ENCODE measurements at places on chromosomes 4 and X.

DNA sequence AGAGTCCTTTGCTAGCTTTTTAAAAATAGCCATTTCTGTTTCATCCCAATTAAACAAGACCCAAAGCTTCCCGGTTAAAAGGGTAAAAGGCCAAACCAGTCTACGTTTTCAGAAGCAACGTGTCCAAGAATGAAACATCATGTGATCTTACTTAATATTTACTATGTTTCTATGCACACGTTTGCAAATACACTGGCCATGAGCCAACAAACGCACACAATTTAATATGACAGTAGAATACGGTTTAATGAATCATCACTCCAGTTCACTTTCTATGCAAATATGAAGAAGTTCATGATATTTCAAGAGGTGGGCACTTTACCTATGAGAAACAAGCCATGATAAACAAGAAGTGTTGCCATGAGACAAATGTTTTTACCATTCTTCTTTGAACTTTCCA is 4.3 kb downstream of the NR0B1 start:
- no peak for DNase-seq

DNA sequence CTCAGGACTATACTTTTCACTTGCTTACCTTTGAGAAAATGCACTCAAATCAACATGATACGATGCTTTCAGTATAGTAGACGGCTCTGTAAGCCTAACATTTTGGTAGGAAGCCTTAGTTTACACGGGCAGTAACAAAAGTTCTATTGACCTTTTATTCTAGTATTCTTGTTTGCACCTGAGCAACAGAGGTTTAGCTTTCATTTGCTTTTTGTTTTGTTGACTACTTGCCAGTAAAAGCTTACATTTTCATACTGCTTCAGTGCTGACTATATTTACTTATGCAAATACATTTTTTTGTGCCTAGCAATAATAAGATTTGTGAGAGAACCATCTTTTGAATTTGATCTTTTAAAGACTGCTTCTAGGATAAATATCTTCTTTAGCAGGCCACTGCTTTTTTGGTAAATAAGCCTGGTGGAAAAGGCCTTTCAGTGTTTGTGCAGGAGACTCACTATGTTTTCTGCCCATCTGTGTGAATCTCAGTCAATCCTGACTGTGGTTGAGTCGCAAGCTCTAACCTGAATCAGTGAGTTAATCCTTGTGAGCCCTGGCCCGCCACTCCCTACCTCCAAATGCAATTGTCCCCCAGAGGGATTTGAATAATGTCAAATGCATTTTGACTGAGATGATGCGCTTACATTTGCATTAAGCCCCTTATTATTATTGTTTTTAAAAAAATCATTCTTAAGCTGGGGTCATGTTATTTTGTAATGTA is 21.9 kb downstream of the FHIP1A start:
- no peak for DNase-seq

- no peak for DNase-seq
Observed at GRCh38 chr4:610411-611261, 14.7 kb upstream of the PDE6B start.

DNA sequence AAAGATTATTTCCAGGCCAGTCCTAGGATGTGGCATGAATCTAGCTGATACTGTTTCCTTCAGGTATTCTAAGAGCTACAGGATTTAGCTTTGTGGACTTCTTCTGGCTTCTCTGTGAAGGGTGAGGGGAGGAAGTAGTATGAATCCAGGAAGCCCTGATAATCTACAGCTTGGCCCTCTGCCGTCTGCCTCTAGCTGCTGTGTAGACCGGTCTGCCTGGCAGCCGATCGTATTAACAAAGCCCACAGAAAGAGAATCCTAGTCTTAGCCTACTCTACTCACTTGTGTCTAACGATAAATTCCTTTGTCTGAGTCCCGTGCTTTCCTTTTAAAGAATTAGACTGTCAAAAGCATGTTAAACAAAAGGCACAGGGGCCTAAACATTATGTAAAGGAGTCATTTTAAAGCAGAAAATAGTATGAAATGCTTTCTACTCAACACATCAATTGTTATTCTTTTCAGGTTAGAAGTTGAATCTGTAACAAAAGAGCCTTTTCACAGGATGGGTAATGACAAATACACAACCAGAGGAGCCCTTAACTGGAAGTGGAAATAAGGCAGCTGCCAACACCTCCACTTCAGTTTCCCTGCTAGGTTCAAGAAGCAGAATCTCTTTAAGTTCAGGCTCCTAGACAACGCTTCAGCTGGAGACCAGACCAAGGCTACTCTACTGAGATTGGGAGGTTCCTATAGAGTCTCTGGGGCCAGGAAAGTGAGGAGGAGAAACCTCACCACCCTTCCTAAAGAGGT is 48.9 kb upstream of the UCP1 start:
- DNase-seq: no peak

- no peak for DNase-seq
Observed at GRCh38 chrX:77565278-77565677, 118.1 kb downstream of the FGF16 start.

GRCh38 chr4:13355111-13355880 is 128.8 kb downstream of the RAB28 start:
- DNase-seq: no peak

GRCh38 chr4:40283968-40284367 is 51.2 kb upstream of the CHRNA9 start:
- DNase-seq: peak; percentile 81

DNA sequence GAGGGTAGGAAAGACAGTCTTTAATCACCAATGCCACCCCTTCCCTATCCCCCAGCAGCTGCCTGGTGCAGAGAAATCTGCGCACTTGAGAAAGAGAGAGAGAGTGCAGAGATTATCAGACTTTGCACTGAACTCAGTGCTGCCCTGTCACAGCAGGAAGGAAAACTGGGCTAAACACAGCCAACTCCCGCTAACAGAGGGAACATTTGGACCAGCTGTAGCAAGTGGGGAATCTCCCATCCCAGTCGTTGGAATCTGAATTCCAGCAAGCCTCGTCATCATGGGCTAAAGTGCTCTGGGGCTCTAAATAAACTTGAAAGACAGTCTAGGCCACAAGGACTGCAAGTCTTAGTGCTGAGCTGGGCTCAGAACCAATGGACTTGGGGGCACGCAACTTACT is 168.7 kb downstream of the DLG3 start:
- DNase-seq: no peak

GRCh38 chr4:87622303-87622702 is 14.0 kb downstream of the DSPP start:
- DNase-seq: no peak

GRCh38 chr4:77881460-77882295 is 19.0 kb downstream of the MRPL1 start:
- DNase-seq: no peak

- DNase-seq: no peak
Observed at GRCh38 chr4:111930659-111931058, 214.6 kb upstream of the FAM241A start.

DNA sequence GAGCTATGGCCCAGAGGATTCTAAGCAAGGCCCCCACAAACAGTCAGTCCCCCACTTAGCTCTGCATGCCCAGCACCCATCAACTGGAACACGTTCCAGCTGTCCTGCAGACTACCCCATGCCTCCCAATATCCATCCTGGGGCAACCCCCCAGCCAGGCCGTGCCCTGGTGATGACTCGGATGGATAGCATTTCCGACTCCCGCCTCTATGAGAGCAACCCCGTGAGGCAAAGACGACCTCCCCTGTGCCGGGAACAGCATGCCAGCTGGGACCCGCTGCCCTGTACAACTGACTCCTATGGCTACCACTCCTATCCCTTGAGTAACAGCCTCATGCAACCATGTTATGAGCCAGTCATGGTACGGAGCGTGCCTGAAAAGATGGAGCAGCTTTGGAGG is 32.0 kb downstream of the LAS1L start:
- no peak for DNase-seq

DNA sequence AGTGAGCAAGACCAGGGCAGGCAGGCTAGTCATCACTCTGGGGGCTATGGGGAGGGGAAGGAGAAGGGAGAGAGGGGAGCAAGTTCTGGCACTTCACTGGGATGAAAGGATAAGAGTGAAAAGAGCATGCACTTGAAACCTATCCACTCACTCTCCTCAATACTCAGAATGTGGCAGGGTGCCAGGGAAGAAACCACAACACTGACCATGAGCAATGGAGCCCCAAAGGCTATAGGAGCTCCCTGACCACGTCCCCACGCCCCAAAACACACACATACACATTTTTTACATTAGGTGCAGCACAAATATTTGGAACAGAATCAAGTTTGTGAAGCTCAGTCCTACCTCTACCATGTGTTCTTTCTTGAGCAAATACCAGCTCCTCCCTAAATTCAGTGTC is 132.2 kb downstream of the IDS start:
- DNase-seq: no peak

- no peak for DNase-seq
Observed at GRCh38 chrX:111519215-111519614, 7.8 kb downstream of the SERTM2 start.

DNA sequence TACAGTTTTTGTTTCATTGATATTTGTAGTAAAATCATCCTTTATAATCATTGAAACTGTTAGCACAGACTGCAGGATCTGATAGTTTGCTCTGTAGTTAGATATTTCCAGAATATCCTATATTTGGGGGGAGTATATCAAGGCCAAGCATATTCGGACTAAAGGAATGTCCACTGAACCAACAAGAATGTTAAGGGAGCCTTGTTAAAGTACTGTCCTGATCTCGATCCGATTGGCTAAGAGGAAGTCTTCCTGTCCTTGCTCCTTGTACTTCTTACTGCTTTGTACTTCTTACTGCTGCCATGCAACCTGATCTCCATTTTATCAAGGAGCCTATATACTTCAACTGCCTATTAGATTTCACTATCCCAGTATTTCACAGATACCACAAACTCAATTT is 449.3 kb downstream of the RPA4 start:
- DNase-seq: no peak

DNA sequence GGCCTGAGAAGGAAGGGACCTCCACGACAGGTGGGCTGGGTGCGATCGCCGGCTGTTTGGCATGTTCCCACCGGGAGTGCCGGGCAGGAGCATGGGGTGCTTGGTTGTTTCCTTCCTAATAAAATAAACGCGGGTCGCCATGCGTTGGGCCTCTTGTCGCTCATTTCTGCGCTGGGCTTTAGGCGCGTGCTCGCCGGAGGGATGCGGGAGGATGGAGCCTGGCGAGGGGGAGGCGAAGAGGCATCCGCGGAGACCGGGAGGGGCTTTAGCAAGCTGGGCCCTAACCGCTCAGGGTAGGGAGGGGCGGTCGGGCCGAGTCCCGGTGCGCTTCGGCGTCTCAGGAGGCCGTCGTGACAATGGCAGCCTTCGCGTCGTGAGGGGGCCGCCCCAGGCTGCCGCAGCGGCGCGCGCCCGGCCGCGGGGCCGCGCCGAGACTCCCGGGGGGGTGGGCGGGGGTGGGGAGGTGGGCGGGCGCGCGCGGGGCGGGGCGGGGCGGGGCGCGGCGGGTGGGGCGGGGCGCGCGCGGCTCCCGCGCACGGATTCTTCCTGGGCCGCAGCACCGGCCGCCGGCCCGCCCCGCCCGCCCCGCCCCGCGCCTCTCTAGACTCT is 476 bp upstream of the GDI1 start:
- DNase-seq: peak; percentile 42

DNA sequence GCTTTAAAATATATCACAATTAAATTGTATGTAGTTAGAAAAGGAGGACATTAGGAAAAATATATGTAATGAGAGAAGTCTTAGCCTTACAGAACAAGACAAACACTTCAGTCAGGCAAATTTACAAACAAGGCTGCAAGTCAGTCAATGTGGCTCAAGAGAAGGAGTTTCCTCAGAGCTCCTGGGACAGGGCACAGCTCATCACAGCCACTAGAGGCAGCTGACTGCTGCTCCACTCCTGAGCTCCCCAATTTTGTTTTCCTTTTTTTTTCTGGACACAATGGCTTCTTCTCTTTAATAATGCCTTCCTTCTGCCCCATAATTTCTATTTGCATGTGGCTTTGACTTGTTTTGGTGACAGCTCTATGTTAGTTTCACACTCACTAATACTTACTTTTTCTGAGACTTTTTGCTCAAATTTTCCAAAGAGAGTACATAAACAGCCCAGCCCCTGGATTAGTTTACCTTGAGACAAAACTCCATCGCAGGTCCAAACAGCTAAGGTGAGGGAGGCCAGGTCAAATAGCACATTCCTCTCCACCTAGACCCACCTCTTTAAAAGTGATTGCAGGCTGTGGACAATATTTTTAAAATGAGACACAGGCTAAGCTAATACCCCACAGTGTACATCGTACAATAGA is 850.4 kb upstream of the FRG1 start:
- no peak for DNase-seq

DNA sequence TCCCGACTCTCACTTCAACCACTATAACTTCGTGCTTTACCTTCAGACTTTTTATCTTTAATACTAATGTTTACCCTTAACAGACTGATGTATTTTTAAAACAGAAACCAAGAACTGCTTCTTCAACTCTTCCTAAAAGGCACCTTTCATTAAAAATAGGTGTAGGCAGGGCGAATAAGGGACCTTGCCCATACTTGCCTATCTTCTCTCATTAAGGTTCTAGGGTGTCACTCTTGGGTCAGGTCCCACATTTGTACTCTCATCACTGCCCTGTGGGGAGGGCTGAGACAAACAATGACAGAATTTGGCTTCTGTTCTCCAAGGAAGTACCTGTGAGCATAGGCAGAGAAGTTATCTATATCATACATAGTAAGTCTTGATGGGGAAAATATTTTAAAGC is 69.7 kb downstream of the ANKRD50 start:
- no peak for DNase-seq

DNA sequence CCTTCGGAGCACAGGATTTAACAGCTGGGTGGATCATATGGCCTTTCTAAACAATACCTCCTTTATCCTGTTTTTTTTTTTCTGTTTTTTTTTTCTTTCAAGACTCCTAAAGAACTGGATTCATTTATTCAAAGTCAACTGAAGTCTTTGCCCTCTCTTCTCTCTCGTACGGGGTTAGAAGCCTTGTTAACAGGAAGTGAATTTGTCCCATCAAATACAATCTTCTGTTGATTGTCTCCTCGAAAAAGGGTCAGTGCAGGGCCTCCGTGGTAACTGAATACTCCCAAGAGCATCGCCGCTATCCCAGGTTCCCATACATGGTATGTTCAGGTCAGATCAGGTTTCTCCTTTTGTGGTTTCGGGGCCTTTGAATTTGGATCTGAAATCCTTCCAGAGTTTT is 1.8 kb upstream of the TMEM128 start:
- DNase-seq: no peak

Measured in activated naive CD8-positive, alpha-beta T cell treated with anti-CD3 and anti-CD28 coated beads, Interleukin-2, amount 50 U/mL, for 24 hours (primary cell).